Fibroblast of skin of abdomen (primary cell): ENCODE measurements at places on chromosomes 2 and 18.

DNA sequence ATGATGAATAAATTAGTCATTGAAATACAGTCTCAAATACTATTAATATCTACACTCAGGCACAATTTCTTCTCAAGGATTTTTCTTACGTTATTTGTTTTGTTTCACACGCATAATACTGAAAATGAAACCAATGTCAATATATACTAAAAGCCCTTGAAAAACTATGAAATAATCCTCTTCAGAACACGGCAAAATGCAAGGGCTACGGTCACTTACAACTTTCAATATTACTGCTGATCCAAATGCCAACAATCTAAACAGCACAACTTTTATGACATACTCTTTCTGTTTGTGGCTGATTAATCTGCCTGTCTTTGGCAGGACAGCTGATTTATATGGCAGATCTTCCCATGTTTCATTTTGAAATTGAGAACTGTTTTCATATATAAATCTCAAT lies 68.3 kb downstream of the LRPPRC start:
- no peak for DNase-seq

DNA sequence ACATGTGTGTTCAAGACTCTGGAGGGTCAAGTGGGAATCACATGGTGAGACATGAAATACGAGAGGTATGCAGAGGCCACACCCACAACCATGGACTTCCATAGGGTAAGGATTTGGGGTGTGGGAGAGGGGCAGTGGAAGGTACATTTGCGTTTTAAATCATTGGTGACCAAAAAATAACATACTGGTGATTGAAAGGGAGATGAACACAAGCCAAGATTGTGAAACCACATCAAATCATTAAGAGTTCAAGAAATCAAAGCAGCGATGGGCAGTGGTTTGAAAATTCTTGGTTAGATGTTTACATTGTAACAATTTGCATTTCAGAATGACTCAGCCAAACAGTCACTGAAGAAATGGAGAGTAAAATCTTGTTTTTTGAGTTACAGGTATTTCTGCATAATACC lies 1.9 kb upstream of the CABYR start:
- DNase-seq: no peak

DNA sequence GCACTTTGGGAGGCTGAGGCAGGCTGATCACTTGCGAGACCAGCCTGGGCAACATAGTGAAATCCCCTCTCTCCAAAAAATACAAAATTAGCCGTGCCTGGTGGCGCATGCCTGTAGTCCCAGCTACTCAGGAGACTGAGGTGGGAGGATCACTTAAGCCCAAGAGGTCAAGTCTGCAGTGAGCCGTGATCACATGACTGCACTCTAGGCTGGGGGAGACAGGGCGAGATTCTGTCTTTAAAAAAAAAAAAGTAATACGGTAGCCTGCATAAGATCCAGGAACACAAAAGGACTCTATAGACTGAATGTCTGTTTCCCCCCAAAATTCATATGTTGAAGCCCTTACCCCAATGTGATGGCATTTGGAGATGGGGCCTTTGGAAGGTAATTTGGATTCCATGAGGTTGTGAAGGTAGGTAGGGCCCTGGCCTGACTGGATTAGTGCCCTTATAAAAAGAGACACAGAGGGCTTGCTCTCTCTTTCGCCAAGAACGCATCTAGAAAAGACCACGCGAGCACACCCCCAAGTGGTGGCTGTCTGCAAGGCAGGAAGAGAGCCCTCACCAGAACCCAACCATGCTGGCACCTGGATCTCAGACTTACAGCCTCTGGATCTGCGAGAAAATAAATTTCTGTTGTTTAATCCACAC lies 17.0 kb downstream of the MBOAT2 start:
- no peak for DNase-seq

DNA sequence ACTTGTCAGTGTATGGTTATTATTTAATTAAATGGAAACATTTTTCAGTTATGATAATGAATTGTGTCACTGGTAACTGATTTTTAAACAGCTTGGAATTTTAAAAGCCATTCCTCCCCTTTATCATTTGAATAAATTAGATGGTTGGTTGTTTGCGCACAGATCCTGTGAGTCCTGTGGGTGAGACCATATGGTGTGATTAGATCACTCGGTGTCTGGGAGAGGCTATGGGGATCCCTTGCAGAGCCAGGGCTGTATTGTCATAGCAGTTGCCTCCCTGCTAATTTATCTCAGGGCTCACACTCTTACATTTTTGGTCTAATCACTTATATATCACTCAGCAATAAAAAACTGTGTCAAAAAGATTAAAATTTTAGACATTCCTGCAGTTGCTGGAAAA lies 133.5 kb downstream of the ASXL3 start:
- peak; percentile 26 for DNase-seq

DNA sequence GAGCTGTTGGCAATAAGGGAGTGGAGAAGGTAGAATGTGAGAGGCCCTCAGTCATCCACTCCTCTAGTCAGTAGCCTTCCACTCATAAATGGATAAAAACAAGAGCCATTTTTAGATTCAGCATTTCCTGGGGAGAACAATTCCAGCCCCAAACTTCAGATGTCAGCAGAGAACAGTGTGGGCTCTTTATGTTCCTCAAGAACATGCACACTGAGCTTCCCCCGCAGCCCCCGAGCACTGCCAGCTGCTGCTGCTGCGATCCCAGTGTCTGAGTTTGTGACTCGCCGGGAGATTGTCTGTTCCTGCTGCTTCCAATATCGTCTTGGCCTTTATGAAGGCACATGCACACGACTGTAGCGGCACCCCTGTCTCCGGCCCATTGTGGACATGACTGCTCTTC lies 143.7 kb upstream of the CTNNA2 start:
- DNase-seq: no peak

- no peak for DNase-seq
Observed at GRCh38 chr2:5064687-5065086, 627.5 kb upstream of the SOX11 start.

DNA sequence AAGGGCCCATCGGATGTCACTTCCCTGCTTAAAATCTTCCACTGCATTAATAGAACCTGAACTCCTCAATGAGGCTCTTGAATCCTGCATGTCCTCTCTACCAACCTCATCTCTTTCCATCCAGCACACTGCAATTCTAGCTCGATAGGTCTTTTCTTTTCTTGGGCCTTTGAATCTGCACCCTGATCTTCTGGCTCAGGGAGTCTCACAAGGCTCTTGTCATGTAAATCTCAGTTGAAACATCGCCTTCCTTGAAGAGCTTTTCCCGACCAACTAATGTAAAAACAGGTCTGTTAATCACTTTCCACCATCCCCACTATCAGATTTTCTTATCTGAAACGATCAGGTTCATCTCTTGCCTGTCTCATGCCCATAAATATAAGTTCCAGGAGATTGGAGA lies 120.5 kb downstream of the MYO5B start:
- DNase-seq: no peak

DNA sequence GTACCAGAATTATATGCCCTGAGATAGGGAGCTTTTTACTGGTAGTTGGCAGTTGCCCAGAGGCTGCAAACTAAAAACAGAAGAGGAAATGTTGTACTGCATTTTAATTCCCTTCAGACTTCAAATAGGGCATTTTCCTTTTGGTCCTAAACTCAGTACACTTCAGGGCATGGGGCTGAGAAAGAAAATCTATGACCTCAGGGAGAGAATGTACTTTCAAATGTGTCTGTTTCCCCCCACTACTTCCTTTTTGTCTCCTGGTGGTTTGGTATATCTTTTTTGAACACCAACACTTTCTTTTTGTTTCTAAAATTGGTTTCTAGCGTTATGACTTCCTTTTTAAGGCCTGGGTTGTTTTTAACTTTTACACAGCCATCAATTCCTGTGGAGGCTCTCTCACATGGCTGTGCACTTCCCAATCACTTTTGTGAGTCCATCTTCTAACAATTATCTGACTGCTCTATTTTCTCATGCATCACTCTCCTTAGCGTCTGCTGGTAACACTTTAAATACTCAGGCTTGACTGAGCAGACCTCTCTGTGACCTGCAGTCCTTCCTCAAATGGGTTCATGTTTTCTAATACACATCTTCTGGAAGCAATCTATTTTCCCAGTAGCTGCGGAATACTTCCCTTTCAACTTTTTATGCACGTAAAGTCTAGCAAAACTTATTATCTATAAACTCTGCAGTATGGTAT lies 596.0 kb downstream of the LRP1B start:
- DNase-seq: no peak
